ENCODE measurements at places on chromosomes 2 and 18.

DNA sequence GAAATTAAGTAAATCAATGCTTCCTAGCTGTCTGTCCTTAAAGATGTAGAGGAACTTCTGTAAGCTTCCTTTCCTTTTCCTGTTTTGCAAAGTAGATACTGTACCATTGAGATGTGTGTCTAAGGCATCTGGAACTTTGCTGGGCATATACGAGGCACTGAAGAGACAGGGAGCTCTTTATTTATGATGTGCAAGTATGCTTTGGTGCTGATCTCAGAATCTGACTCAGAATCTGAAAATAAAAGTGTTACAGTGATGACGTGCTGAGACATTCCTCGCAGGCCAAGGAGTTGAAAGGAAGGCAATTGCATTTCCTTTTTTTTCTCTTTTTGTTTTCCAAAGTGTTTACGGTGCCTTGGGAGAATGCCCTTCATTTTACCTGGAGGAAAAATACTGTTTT is 230.9 kb upstream of the RGPD4 start:
- no peaks in the 10 kb centered on the region for H3K27me3 ChIP-seq
- H3K4me1 ChIP-seq, result no peaks in the 10 kb centered on the region
- no peak overlapping the region for H3K27ac ChIP-seq
- DNase-seq, result no peak

DNA sequence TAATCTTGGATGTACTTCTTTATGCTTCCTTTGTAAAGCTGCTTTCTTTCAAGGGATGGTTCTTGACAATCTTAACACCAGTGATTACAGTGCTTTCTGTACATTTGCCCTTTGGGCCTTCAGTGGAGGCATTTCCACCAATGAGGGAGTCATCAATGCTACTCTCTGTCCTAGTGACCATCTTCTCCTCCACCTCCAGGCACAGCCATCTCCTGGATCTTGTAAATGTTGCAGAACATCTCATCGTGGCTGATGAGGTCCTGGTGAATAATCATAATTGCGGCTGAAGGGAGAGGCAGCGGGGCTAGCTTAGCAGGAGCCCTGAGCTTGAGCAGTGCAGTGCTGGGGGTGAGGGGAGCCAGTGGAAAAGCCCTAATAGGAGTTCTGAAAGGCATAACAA is 32.5 kb downstream of the IDH1 start:
- H3K27me3 ChIP-seq, result no peaks in the 10 kb centered on the region
- H3K4me1 ChIP-seq, result no peaks in the 10 kb centered on the region
- DNase-seq, result peak; percentile 48
- H3K27ac ChIP-seq, result no peak overlapping the region
- H3K4me3 ChIP-seq, result no peak overlapping the region

GRCh38 chr2:105570757-105571156 is 171.9 kb upstream of the FHL2 start:
- no peaks in the 10 kb centered on the region for H3K36me3 ChIP-seq
- no peak overlapping the region for H3K4me3 ChIP-seq
- DNase-seq, result no peak
- no peaks in the 10 kb centered on the region for H3K4me1 ChIP-seq
- no peaks in the 10 kb centered on the region for H3K27me3 ChIP-seq
- H3K27ac ChIP-seq, result no peak overlapping the region

- no peak overlapping the region for H3K27ac ChIP-seq
- peaks cover 2% of the 10 kb centered on the region for H3K36me3 ChIP-seq
- no peak overlapping the region for H3K4me3 ChIP-seq
- DNase-seq, result no peak
Observed at GRCh38 chr2:132417430-132418035, 928 bp downstream of the GPR39 start.

GRCh38 chr18:23138471-23138870 is 3.2 kb downstream of the CABLES1 start:
- no peaks in the 10 kb centered on the region for H3K36me3 ChIP-seq
- H3K4me1 ChIP-seq, result peaks cover 21% of the 10 kb centered on the region
- H3K4me3 ChIP-seq, result no peak overlapping the region
- H3K27me3 ChIP-seq, result peaks cover 11% of the 10 kb centered on the region
- H3K27ac ChIP-seq, result no peak overlapping the region

GRCh38 chr18:14179306-14179705 is 47.1 kb upstream of the ZNF519 start:
- H3K27ac ChIP-seq, result no peak overlapping the region
- no peaks in the 10 kb centered on the region for H3K36me3 ChIP-seq
- H3K4me3 ChIP-seq, result no peak overlapping the region
- H3K27me3 ChIP-seq, result no peaks in the 10 kb centered on the region
- DNase-seq, result peak; percentile 7
- H3K4me1 ChIP-seq, result no peaks in the 10 kb centered on the region

GRCh38 chr2:120711694-120712093 is 24.0 kb upstream of the GLI2 start:
- H3K27me3 ChIP-seq, result no peaks in the 10 kb centered on the region
- H3K27ac ChIP-seq, result no peak overlapping the region
- H3K36me3 ChIP-seq, result no peaks in the 10 kb centered on the region
- H3K4me1 ChIP-seq, result no peaks in the 10 kb centered on the region

- H3K4me3 ChIP-seq, result no peak overlapping the region
- DNase-seq, result no peak
- H3K27ac ChIP-seq, result no peak overlapping the region
- no peaks in the 10 kb centered on the region for H3K36me3 ChIP-seq
- no peaks in the 10 kb centered on the region for H3K27me3 ChIP-seq
- H3K4me1 ChIP-seq, result peaks cover 4% of the 10 kb centered on the region
Observed at GRCh38 chr18:396556-396955, 103.9 kb downstream of the COLEC12 start.

GRCh38 chr18:35029103-35029502 is 12.1 kb upstream of the MAPRE2 start:
- no peaks in the 10 kb centered on the region for H3K4me1 ChIP-seq
- peak; percentile 67 for DNase-seq
- H3K4me3 ChIP-seq, result no peak overlapping the region
- no peaks in the 10 kb centered on the region for H3K36me3 ChIP-seq
- H3K27ac ChIP-seq, result no peak overlapping the region

DNA sequence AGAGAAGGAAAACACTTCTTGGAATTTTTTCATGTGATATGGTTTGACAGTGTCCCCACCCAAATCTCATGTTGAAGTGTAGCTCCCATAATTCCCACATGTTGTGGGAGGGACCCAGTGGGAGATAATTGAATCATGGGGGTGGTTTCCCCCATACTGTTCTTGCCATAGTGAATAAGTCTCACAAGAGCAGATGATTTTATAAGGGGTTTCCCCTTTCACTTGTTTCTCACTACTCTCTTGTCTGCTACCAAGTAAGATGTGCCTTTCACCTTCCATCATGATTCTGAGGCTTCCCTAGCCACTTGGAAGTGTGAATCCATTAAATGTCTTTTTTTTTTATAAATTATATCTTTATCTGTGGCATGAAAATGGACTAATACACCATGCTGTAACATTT is 250.7 kb downstream of the LPIN1 start:
- H3K4me3 ChIP-seq, result no peak overlapping the region
- no peak overlapping the region for H3K27ac ChIP-seq
- DNase-seq, result no peak

GRCh38 chr18:6222271-6222670 is 192.4 kb downstream of the L3MBTL4 start:
- H3K36me3 ChIP-seq, result no peaks in the 10 kb centered on the region
- DNase-seq, result no peak
- no peak overlapping the region for H3K4me3 ChIP-seq
- H3K4me1 ChIP-seq, result no peaks in the 10 kb centered on the region
- no peak overlapping the region for H3K27ac ChIP-seq

GRCh38 chr18:76491776-76492668 is 3.0 kb downstream of the ZNF516 start:
- DNase-seq, result peak; percentile 14
- H3K36me3 ChIP-seq, result no peaks in the 10 kb centered on the region
- peaks cover 5% of the 10 kb centered on the region for H3K27me3 ChIP-seq
- H3K4me1 ChIP-seq, result no peaks in the 10 kb centered on the region

- peaks cover 16% of the 10 kb centered on the region for H3K36me3 ChIP-seq
- H3K4me3 ChIP-seq, result no peak overlapping the region
- peak overlapping the region; percentile 61 for H3K27ac ChIP-seq
Observed at GRCh38 chr2:174670446-174670845, 72.8 kb upstream of the WIPF1 start.

GRCh38 chr2:72824224-72824842 is 1.5 kb downstream of the EXOC6B start:
- H3K27me3 ChIP-seq, result no peaks in the 10 kb centered on the region
- no peak overlapping the region for H3K27ac ChIP-seq
- no peaks in the 10 kb centered on the region for H3K36me3 ChIP-seq
- DNase-seq, result peak; percentile 21

GRCh38 chr18:61616111-61616610 is 276.6 kb downstream of the RNF152 start:
- no peaks in the 10 kb centered on the region for H3K27me3 ChIP-seq
- no peaks in the 10 kb centered on the region for H3K4me1 ChIP-seq
- H3K4me3 ChIP-seq, result no peak overlapping the region
- no peak for DNase-seq

- H3K4me1 ChIP-seq, result peaks cover 9% of the 10 kb centered on the region
- H3K27me3 ChIP-seq, result no peaks in the 10 kb centered on the region
- no peaks in the 10 kb centered on the region for H3K36me3 ChIP-seq
Observed at GRCh38 chr2:30639836-30640235, 167.4 kb downstream of the CAPN13 start.

- no peaks in the 10 kb centered on the region for H3K27me3 ChIP-seq
- H3K4me3 ChIP-seq, result no peak overlapping the region
- peak overlapping the region; percentile 100 for H3K27ac ChIP-seq
- H3K4me1 ChIP-seq, result peaks cover 43% of the 10 kb centered on the region
Observed at GRCh38 chr2:174023591-174024523, 58.7 kb upstream of the SP3 start.

DNA sequence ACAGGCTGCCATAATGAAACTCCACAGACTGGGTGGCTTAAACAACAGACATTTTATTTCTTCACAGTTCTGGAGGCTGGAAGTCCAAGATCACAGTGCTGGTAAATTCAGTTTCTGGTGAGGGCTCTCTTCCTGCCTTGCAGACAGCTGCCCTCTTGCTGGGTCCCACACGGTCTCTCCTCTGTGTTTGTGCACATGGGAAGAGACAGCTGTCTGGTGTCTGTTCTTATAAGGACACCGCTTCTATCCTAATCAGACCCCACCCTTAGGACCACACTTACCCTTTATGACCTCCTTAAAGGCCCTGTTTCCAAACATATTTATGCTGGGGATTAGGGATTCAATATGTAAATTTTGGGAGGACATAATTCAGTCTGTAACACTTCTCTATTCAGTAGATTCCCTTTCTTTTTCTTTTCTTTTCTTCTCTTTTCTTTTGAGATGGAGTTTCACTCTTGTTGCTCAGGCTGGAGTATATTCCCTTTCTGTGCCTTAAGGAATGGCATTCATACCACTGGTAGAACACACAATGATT is 18.9 kb downstream of the CTIF start:
- peaks cover 6% of the 10 kb centered on the region for H3K4me1 ChIP-seq
- no peak overlapping the region for H3K4me3 ChIP-seq
- H3K27ac ChIP-seq, result no peak overlapping the region
- DNase-seq, result no peak

DNA sequence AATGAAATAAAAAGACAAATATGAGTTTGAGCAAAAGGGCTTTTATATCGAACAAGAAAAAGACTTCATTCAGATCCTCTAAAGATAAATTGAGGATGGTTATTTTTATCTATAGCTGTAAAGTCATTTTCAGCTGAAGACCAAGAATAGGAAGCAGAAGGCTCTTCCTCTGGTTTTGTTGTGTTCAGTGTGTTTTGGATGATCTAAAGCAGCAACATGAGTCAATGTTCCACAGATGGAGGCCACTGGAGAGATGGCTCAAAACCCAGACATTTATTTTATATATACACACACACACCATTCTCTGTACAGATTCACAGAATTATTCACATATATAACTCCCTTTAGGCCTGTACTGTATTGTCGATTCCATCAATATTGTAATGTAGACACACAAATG is 424.3 kb downstream of the MBD2 start:
- no peak overlapping the region for H3K27ac ChIP-seq
- no peaks in the 10 kb centered on the region for H3K4me1 ChIP-seq
- H3K4me3 ChIP-seq, result no peak overlapping the region
- no peaks in the 10 kb centered on the region for H3K27me3 ChIP-seq
- H3K36me3 ChIP-seq, result no peaks in the 10 kb centered on the region

GRCh38 chr2:154307007-154307406 is 391.5 kb upstream of the KCNJ3 start:
- no peak overlapping the region for H3K4me3 ChIP-seq
- H3K36me3 ChIP-seq, result no peaks in the 10 kb centered on the region
- no peak for DNase-seq

Measured in trophoblast cell (in vitro differentiated cells and primary cell).